Putamen (tissue), 1 donor: ENCODE measurements at places on chromosomes 1 and 21.

GRCh38 chr1:184036517-184036949 is 995 bp downstream of the COLGALT2 start:
- no peak for DNase-seq

DNA sequence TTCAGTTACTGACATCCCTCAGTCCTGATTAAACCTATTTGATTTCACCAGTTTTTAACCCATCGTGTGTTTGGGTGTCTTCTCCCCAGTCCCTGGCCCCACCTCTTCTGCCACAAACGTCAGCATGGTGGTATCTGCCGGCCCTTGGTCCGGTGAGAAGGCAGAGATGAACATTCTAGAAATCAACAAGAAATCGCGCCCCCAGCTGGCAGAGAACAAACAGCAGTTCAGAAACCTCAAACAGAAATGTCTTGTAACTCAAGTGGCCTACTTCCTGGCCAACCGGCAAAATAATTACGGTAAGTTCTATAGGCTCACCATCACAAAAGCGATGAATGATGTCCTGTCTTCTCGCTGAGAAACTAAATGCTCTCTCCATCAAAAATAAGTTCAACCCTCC is 28.7 kb downstream of the NBPF3 start:
- DNase-seq = no peak

- no peak for DNase-seq
These were observed 541.3 kb downstream of the DPYD start for GRCh38 chr1:97379387-97380075.

DNA sequence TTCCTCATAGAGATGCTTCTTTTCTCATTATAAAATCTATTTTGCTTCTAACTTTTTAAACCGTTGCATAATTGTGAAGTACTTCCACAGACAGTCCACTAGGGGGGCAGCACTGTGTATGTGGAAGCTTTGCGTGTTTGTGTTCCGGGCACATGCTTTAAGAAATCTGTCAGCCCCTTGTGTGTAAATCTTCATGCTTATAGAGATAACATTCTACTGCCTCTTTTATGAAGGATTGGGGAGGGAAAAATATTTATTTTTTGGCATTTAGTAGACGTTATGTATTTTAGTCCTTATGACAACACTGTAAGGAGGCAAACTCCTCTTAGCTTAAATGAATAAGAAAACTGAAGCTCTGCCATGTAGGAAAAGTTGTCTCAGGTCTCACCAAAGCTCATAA is 157.3 kb upstream of the PTGFR start:
- DNase-seq = no peak

GRCh38 chr1:111154021-111154999 is 14.3 kb downstream of the CEPT1 start:
- no peak for DNase-seq

GRCh38 chr1:59013276-59013927 is 229.6 kb upstream of the JUN start:
- peak; percentile 7 for DNase-seq

DNA sequence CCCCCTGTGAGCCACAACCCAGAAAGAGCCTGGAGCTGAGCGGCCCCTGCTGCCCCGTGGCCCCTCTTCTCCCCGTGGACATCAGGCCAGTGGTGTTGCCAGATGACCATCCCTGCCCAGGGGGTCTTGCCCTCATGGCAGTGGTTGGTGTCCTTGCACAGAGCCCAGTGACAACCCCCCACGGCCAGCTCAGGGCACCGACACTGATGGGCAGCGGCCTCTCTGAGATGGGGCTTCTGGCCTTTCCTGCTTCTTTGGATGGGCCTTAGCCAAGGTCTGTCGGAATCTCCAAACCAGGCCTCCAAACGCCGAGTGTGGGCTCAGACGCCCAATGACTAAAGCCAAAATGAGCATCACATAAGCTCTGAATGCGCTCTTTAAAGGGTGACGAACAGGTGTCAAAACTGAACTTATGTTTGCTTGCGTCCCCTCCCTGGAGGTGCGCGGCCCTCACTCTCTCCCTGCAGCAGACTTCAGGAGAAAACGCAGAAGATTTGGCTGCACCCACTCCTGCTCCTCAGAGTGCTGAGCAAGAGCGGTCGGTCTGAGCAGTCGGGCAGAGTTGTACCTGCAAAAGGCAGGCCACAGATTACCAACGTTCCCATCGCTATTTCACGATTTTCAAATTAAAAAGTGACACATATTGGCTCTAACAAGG is 41.9 kb downstream of the UBE2G2 start:
- DNase-seq = no peak

- DNase-seq = no peak
These were observed 17.1 kb downstream of the TEX35 start for GRCh38 chr1:178530037-178530402.

DNA sequence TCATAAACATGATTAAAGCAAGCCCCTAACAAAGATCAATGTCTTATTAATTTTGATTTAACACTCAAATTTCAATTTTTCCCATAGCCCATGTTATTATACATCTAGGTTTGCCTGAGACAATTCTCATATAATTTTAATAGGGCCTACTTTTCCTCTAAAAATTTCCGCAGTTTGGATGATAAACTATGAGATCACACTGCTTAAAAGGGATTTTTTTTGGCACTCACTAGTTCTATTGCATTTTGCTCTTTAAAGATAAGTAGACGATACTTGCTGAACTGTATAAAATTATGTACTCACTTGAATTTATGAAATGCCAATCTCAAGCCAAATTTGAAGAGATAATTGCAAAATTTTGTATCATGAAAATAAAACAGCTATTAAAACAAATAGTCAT is 480.4 kb upstream of the ZRANB2 start:
- DNase-seq = no peak

DNA sequence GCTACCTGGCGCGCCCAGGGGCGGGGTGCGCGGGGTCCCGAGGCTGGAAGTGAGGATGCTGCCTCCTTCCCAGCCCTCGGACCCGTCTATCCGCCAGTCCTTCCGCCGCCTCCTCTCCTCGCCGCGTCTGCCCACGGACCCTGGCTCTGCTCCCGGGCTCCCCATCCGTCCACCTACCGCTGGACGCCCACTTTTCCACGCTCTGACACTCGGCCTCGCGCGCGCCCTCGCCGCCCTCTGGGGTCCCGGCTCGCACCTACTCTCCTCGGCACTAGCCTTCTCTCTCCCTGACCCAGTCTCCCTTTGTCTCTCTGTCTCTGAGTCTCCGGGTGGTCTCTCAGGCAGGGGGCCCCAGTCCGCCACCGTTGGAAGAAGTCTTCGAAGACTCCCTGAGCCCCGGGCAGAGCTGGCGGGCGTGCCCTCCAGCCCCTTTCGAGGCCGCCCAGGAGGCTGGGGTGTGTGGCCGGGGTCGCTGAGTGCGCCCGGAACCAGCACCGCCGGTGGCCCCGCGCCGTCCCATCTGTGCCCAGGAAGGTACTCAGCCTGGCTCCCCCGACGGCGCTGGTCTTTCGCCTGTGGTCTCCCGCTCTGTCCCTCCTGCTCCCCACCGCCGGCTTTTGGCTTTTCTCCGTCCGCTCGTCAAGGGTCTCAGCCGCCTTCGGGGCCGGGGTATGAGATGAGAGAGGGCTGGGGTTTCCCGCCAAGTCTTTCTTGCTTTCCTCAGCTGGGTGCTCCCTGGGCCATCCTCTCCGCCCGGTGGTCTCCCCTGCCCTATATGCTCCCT is 610 bp downstream of the DRAXIN start:
- no peak for DNase-seq

- no peak for DNase-seq
These were observed 60.8 kb upstream of the KCNJ15 start for GRCh38 chr21:38196036-38196435.

- peak; percentile 53 for DNase-seq
These were observed 134.6 kb downstream of the BRINP2 start for GRCh38 chr1:177305040-177306018.

- DNase-seq = no peak
These were observed 28.3 kb downstream of the BACH1 start for GRCh38 chr21:29326914-29327554.

DNA sequence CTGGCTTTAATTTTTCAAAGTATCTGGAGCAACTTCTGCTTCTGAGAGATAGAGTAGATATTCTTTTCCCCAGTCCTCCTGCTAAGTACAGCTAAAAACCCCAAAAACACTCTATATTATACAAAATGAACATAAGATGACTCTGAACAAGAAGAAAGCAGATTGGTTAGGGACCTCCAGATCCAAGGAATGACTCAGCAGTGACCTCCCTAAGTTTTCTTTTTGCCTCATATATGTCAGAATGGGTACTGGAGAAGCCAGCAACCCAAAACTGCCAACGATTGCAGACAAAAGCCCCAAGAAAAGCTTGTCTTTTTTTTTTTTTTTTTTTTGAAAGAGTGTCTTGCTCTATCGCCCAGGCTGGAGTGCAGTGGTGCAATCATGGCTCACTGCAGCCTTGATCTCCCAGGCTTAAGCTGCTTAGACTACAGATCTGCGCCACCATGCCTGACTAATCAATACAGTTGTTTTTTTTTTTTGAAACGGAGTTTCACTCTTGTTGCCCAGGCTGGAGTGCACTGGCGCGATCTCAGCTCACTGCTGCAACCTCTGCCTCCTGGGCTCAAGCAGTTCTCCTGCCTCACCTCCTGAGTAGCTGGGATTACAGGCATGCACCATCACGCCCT is 22.7 kb downstream of the NDUFS5 start:
- no peak for DNase-seq

DNA sequence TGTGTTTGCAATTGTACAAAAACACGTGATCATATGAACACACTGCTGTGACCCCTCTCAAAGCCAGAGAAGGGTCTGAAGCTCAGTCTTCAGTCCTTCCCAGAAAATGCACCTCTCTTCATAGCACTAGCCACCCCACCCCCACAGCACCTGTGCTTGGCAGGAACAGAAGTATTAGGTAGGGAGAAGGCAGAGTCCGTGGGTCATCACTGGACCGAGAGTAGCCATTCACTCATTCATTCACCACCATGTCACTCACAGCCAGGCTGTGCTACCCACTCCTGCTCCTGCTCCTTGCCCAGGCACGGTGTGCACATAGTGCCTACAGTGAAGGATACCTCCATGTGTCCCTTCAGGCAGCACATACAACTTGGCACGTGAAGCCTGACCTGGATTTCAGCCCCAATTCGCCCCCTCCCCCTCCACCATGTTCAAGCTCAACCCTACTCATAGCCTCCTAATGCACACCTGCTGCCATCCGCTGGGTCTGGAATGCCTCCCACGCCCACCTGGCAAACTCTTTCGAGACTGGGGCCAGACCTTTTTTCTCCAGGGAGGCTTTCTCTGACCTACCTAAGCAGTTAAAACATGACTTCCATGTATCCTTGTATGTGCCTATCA is 81.9 kb upstream of the GALNT2 start:
- no peak for DNase-seq

DNA sequence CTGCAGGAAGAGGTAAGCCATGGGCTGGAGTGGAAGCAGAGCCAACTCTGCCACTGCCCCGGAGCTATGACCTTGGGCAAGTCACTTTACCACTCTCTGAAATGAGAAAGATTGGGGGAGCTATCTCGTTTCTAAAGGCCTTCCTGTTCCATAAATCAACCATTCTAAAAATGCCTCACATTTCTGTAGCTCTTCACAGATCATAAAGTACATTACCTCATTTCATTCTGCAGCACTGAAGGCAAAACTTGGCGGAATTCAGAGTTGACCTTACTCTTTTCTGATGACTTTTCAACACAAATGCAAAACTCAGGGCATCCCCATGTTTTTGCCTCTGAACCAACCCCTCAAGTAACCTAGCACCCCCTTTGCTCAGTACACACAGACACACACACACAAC is 404.0 kb upstream of the NFIA start:
- DNase-seq = no peak

DNA sequence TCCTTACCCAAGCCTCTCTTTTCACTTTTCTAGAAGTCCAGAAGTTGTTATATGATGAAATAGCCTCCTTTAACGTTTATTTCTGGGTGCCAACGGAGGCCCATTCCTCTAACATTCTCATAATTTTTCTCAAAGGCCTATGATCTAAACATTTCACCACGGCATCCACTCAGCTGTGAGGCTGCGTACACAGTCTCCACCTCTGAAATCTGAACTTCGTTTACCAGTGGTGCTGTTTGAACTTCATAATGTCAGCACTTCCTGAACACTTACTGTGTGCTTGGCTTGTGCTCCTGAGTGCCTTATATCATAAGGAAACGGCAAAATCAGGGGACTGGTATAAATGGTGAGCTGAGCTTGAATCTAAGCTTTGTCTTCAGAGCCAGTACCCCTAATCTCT is 12.0 kb upstream of the RBP7 start:
- DNase-seq = no peak

DNA sequence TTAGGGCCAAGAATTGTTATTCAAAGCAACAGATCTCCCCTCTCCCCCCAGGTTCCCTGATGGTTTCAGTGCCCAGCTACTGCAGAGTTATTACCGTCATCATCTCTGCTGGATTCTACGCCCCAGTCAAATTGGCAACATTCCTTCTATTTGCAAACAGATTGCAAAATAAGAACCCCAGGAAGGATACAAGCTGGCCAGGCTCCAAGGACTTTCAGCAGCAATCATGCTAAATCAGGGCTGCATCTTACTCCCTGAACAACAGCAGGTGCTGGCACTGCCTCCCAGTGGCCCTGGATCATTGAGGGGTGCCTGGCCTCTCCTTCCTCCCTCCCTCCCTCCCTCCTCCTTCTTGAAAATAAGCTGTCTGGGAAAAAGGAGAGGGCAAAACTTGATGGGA is 521.6 kb upstream of the BEND5 start:
- DNase-seq = no peak

- no peak for DNase-seq
These were observed 106.0 kb downstream of the NTNG1 start for GRCh38 chr1:107246775-107247345.

DNA sequence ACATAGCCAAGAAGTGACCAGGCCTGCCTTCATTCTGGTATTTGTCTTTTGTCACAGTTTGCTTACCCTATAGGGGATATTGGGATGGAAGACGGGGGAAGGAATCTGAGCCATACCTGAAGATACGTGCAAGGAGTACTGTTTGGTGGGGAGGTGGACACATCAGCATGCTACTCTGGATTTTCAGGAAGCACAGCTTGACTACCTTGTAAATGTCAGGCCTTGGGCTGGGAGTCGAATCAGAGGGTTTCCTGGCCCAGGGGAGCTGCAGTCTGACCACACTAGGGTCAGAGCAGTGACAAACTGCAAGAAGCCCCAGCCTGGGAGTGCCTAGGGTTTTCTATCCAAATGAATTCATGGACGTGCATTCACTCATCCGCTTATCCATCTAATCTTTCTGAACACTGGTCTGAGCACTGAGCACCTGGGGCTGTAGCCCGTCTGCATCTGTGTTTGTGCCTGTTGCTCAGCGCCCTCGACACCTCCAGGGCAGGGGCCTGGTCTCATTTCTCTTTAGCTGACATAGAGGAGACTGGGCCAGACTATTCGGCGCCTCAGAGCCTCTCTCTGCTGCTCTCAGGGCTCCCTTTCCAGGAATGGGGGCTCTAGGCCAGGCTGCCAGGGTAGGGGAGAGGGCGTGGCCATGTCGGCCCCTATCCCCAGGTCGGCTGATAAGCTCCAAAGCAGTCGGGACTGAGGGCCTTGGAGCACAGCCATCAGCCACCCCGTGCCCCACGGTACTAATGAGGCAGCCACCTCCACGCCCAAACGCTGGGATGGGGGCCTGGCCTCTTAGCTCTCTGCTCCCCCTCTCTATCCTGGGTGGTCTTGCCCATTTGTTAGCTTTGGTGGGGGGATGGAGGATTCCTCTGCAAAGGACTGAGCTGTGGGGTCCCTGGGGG is 47.0 kb upstream of the SLC2A1 start:
- DNase-seq = no peak

- no peak for DNase-seq
These were observed 194.2 kb upstream of the FMN2 start for GRCh38 chr1:239897458-239897857.

- DNase-seq = no peak
These were observed 25.8 kb downstream of the STYXL2 start for GRCh38 chr1:167119696-167120095.
